DMS 273 treated with DMSO at 0.1 percent for 48 hours (cell line): ENCODE measurements at places on chromosomes 4 and X.

GRCh38 chr4:177246641-177247584, 62.8 kb upstream of the NEIL3 start:
- peak; percentile 11 for DNase-seq

GRCh38 chr4:169922632-169923276, 103.4 kb downstream of the MFAP3L start:
- DNase-seq: no peak

DNA sequence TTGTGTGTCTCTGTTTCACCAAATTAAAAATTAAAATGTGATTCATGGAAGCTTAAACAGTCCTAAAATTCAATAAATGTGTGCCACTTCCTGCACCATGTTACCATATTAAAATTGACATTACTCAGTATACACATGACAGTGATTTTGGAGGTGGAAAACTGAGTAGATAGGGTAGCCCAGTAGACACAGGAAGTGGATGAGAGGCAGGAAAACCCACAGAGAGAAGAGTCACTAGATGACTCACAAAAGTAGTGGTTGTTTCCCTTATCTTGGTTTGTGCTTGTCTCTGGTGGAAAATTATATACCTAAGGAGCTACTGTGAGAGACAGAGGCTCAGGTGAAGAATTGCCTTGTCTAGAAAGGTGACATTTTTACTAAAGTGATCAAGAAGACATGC, 375.8 kb upstream of the CXorf51B start:
- no peak for DNase-seq

DNA sequence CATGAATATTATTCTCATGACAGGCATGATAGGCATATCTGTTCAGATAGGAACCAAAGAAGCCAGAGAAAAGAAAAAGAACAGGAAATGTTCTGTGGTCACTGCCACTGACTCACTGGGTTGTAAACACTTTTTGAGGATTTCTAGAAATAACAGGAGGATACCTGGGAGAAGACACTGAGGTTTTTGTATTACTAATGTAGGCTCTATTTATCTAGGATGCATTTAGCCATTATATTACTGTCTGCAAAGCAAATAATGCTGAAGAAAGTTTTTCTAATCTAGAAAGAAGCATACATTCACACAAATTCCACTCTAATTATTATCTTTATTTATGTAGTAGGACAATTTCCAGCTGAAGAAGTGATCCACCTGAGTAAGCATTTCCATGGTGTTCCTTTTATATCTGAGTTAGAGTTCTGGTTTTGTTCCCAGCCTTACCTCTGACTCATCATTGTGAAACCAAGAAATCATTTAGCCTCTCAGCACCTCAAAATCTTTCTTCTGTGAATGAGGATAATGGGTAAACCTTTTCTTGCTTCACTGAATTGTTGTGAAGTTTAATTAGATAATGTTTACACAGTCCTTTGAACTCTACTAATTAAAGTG, 40.2 kb upstream of the EPGN start:
- no peak for DNase-seq

- no peak for DNase-seq
These were observed 349.1 kb downstream of the PCDH10 start for GRCh38 chr4:133498149-133498548.

DNA sequence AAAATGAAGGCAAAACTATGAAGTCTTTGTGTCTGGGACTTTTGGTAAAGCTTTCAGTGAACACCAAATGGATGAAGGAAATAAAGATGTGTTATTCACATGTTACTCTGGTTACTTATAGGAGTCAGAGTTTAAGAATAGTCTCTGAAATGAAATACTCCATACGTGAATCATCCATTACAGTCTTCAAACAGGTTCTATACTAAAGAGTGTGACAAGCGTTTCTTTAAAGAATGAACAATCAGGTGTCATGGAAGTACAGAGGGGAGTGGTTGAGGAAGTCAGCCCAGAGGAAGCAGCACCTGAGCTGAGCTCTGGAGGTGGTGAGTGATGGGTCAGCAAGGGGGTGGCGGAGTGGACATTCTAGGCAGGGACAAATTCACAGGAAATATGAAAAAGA, 41.8 kb upstream of the SORBS2 start:
- no peak for DNase-seq

DNA sequence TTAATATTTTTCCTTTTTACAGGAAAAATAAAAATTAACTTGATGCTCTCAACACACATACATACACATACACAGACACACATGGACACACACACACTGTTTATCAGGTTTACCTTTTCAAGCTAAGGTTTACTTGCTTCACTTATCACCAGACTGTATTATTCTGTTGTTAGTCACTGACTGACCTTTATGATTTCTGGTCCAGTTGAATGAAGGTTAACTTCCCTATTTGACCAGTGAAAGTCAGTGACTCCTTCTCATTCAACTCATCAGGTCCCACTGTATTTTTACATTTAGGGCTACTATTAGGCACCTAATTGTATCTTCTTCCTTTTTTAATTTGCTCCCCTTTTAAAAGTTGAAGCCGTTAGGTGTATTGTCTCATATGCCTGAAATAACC, 16.0 kb downstream of the DIAPH2 start:
- DNase-seq: no peak

DNA sequence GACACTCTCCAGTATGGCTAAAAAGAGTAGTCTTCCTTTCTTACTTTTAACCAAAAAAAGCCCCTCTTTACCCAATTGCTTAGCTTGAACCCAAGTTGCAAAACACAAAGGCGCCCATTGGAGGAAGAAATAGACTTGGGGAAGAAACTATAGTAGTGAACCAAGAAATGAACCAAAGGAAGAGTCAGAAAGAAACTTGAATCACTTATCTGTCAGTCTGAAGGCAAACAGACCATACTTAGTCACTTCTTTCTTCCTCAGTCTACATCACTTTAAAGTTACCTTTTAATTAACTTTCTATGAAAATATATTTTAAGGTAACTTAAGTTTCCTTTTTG, 161.4 kb upstream of the GIMD1 start:
- no peak for DNase-seq

DNA sequence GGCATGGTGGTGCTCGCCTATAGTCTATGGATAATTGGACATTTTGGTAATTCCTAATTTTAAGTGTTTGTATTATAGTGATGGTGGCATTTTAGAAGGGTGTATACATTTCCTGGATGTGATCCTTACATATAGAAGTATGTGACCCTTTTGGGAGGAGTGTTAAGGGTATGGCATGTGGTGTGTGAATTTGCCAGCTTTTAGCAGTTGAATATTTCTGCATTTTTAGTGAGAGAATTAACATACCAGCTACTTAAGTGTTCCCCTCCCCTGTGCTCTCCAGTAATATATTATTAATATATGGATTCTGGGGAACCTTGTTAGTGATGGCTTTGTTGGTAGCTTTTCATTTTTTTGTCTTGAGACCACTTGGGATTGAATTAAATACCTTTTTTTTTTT, 55.3 kb downstream of the STAG2 start:
- DNase-seq: no peak

GRCh38 chr4:74543231-74543781, 98.4 kb downstream of the AREG start:
- DNase-seq: no peak

- no peak for DNase-seq
These were observed 35.2 kb upstream of the TADA2B start for GRCh38 chr4:7007944-7008343.

DNA sequence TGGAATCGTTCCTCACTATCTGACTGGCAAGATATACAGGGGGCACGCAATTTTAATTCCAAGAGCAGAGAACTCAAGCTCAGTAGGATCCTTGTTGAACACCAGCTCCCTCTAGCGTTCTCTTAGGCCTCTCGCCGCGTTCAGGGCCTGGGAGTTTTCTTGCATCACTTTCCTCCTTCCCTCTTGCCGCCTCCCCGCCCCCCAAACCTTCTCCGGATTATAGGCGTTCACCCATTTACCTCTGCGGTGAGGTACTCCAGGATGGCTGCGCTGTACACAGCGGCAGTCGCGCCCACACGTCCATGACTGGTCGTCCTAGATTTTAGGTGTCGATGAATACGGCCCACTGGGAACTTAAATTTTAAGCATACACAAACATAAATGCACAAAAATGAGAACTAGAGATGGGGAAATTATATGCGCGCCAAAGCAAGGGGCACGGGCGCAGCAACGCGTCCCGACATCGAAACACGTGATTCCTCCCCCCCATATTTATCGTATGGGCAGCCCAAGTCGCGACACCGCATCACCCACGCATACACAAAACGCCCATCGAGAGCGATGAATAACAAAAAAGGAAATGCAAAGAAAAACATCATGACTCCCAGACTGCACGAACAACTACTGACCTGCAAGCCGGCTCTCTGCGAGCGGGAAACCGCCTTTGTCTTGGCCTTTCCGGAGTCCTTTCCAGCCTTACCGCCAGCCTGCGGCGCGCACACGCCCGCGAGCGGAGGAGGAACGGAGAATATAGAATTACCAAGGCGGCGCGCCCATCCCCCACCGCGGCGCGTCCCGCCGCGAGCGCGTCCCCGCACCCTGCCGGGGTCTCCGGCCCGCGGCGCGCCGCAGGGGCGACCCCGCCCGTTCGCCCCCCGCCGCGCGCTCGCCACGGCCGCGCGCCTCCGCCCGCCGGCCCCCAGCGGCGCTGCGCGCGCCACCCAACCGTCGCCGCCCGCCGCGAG, 759 bp downstream of the H2AZ1 start:
- DNase-seq: peak; percentile 81

DNA sequence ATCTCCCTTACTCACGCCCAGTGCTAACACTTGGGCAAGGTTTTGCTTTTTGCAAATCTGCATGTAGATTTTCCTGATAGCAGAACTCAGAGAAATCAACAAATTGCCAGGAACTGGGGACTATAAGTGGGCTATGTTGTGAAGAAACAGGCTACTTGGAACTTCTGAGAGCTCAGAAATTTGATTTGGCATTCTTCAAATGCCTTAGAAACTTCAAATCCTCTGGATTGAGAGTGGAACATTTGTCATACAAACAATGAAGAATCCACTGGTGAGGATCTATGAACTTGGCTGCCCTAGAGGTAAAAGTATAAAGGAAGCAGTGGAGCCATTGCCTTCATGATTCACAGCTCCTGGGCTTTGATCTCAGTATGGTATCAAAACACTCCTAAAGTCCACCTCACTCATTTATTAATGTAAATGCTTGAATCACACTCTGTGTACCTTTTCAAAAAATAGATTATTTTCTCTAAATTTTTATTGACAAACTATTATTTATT, 126.0 kb downstream of the GLRA3 start:
- no peak for DNase-seq

GRCh38 chrX:75337525-75337924, 63.6 kb downstream of the UPRT start:
- DNase-seq: no peak

DNA sequence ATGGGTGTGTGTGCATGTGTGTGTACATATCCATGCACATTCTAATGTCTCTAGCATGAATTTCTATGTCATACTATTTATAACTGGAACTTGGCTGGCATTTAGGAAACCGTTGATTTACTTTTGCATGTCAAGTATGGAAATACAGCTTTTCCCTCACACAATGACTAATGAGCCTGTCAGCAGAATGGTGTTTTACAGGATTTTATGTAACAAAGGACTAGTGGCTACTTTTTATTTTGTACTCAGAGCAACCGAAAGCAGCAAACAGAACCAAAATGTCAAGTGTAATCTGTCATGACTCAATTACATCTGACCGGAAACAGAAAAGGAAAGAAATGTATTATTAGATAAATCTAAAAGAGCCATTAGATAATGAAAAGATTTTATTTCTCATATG, 1911.5 kb upstream of the AGA start:
- no peak for DNase-seq

DNA sequence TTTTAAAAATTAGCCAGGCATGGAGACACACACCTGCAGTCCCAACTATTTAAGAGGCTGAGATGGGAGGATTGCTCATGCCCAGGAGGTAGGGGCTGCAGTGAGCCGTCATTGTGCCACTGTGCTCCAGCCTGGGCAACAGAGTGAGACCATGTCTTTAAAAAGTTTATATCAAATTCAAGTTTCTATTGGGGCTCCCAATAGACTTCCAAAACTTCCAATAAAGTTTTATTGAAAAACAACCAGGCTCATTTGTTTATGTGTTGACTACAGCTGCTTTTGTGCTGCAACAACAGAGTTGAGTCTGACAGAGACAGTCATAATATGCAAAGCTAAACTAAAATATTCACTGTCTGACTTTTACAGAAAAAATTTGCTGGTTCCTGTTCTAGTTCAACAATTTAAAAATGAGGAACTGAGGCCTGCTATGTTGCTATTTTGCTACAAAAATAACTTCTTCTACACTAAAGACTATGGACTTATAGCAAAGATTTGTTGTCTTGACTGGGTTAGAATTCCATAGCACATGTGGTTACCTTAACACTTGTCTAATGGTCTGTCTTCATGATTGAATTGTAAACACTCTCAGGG, 63.3 kb upstream of the RELL1 start:
- DNase-seq: no peak

- DNase-seq: no peak
These were observed 360.2 kb downstream of the ZIC3 start for GRCh38 chrX:137926090-137926489.

- DNase-seq: no peak
These were observed 40.2 kb downstream of the KDM5C start for GRCh38 chrX:53184836-53185235.
